ENCODE measurements at places on chromosomes 6 and 20.

- no peak for DNase-seq
Measured at GRCh38 chr6:169326067-169326799, 72.6 kb upstream of the THBS2 start.

- peak; percentile 30 for DNase-seq
Measured at GRCh38 chr6:47097092-47097945, 55.2 kb upstream of the ADGRF1 start.

DNA sequence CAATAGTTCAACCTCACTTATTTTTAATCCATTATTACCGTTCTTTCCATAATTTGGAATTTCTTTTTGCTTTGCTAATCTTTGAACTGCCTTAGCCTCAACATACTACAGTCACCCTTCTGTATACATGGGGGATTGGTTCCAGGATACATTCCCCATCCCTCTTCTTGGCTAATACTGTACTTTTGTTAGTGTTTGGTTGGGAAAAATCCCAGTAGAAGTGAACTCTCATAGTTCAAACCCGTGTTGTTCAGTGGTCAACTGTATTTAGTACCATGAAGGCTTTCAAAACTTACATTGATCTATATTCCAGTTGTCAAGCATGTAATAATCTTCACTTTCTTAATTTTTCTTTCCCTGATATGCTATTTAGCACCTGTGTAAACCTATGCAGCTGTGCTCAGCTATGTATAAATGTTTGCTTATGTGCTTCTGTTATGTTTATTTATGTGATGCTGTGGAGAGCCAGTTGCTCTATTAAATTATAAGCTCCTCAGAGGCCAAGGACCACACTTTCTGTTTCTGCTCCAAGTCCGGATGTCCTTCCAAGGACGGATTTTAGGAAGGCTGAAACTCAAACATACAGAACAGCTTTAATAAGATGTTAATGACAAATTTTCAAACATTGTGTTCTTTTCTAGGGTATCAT lies 33.3 kb upstream of the LAMA4 start:
- no peak for DNase-seq

- no peak for DNase-seq
Measured at GRCh38 chr6:43089467-43089866, 13.4 kb downstream of the PTK7 start.

- no peak for DNase-seq
Measured at GRCh38 chr6:42403831-42404230, 47.9 kb downstream of the TRERF1 start.

DNA sequence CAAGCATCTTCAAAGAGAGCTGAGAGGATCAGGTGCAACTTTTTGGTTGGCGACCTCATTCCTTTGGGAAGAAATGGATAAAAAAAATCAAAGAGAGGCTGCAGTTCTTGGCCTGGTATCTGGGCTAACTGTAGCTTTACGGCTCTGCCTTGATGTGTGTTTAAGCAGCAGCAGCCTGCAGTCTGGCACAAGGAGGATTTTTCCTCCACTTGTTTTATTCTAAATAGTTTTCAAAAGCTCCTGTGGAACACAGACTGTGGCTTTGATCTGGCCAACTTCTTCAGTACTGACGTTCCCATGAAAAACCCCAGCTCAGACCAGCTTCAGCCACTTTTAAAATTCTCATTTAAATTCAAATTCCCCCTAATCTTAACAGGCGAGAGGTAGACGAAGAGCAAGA lies 137.3 kb downstream of the HDGFL1 start:
- no peak for DNase-seq
